T-helper 2 cell treated with Interferon-gamma antibody and Interleukin-4, amounts not matched to agents 5 μg/mL and 100 μg/mL, for 36 hours (primary cell): ENCODE measurements at places on chromosomes 4 and X.

DNA sequence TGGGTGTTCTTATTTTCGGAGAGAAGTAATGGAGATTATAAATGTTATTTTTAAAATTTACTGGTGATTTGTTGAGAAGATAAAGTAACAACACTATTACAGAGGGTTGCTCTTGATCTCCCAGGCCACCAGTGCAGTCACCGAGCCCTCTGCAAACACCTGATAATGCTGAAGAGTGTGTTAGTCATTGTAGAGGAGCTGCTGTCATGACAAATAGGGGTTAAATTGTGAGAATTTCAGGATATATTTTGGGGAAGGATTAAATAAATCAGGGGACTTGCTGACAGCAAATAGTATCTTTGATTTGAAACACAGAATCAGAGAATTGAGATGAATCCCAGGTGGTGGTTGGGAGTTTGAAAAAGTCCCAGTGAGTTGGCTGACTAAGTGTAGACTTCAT lies 16.7 kb upstream of the HAND2 start:
- no peak for DNase-seq

DNA sequence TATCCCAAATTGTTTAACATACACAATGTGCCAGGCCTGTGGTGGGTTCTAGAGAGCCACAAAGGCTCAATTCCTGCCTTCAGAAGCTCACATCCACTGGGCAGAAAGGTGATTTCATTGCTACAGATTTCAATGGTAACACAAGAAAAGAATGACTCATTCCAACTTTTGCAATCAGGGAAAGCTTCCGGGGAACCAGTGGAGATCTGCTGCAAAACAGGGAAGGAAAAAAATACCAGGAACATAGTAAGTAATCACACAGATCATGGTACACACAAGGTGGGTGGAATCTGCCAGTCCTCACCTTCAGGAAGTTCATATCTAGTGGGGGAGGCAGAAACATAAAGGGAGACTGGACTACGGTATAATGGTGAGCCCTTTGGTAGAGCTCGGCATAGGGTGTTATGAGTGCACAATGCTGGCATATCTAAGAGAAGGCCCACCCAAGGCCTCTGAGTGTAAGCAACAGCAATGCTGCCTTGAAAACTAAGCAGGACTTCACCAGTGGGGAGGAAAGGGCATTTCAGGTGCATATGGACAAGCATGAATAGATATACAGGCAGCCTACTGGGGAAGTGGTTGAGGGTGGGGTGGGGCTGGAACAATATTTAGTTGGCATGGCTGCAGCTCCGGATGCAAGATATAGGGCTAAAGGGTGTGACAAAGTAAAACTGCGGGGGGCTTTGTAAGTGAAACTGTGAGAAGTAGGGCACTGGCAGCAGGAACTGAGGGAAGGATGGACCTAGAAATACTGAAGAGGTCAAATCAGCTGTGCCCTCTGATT lies 24.2 kb downstream of the GPRIN3 start:
- no peak for DNase-seq

DNA sequence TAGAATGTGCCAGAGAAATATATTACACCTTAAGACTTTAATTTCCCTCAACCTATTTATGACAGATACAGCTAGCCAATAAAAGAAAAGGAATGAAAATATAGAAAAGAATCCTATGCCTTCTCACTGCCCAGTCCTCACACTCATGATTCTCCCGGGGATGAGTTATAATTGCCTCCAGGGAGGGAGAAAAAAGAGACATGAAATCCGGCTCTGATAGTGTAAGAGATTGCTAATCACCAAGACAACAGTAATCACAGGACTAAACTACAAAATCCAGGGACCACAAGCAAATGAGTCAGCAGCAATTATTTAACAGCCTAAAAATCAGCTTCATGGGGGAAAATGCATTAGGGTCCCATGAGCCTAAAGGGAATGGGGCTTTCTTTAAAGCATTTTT lies 95.9 kb upstream of the DUSP21 start:
- DNase-seq: no peak

DNA sequence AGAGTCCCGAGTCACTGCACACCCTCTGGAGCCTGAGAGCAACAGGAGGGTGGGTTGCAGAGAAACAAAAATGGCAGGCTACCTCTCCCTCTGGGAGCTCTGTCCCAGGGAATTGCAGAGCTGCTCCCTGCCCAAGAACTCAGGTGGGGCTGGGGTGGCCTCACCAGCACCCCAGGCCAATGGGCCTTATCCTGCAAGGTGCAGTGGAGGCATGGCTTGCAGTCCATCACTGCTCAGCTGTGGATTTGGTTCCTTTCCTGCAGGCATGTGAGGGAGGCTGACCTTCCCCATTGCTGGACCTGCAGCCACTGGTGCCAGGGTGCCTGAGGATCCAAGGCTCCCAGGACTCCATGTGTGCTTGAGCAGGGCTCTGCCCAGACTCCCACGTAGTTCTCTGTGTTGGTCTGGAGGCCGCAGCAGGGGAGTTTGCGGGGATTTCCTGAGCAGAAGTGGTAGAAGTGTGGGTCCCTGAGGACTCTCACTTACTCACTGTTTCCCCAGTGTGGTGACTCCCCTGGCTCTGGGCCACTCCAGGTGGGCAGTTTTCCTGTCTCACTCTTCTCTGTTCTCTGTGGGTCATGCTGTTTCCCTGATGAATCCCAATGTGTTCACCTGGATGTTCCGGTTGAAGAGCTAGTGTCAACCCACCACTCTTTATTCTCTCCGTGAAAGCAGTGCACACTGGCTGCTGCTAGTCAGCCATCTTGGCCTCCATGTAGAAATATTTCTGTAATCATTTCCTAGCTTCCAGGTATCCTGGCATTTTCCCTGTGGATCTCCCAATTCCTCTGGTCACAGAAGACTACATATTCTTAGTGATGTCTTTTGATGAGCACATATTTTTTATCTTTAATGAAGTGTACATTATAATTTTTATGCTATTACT lies 82.3 kb downstream of the ARHGAP24 start:
- DNase-seq: no peak

DNA sequence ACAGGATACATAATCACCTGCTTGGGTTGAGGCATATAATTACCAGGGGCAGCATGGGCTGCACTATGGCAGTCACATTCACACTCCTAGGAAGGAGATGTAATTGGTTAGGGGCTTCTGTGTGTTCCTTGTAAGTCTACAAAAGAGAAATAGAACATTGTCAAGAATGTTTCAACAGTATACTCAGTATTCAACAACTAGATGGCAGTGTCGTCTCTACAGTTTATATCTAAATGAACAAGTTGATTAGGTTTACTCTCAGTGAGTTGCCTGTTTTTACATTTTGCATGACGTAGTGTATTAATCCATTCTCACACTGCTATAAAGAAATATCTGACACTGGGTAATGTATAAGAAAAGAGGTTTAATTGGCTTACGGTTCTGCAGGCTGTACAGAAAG lies 50.5 kb upstream of the RAB33B start:
- no peak for DNase-seq

DNA sequence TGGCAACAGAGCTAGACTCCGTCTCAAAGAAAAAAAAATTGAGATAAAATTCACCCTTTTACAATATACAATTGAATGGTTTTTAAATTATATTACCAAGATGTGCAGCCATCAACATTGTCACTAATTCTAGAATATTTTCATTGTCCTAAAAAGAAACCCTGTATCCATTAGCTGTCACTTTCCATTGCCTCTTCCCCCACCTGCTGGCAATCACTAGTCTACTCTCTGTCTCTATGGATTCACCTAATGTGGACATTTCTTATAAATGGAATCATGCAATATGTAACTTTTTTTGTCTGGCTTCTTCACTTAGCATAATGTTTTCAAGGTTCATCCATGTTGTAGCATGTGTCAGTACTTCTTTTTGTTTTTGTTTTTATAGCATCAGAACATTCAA lies 20.8 kb downstream of the ABHD18 start:
- no peak for DNase-seq

DNA sequence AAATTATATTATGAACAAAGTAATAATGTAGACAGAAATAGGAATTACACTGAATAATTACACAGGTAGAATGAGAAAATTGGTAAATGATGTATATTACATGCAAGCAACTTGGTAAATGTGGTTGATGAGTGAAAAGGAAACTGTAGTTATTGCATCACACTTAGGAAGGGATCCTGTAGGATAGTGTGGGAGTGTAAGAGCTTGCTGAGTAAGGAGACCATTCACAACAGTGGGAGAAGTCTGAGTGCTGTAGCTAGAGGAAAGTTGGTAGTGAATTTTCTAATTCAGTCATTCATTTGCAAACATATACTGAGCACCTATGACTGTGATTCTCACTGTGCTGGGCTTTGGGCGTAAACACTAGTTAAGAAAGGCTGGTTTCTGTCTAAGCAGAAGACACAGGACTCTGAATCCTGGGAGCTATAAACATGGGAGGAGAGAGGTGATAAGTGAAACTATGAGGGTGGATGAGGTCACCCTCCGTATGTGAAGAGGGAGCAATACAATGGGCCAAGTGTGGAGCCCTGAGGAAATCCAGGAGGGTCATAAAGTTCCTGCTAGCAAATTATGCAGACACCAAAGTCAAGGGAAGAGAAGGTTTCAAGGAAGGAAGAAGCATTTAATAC lies 14.2 kb upstream of the CPE start:
- no peak for DNase-seq

DNA sequence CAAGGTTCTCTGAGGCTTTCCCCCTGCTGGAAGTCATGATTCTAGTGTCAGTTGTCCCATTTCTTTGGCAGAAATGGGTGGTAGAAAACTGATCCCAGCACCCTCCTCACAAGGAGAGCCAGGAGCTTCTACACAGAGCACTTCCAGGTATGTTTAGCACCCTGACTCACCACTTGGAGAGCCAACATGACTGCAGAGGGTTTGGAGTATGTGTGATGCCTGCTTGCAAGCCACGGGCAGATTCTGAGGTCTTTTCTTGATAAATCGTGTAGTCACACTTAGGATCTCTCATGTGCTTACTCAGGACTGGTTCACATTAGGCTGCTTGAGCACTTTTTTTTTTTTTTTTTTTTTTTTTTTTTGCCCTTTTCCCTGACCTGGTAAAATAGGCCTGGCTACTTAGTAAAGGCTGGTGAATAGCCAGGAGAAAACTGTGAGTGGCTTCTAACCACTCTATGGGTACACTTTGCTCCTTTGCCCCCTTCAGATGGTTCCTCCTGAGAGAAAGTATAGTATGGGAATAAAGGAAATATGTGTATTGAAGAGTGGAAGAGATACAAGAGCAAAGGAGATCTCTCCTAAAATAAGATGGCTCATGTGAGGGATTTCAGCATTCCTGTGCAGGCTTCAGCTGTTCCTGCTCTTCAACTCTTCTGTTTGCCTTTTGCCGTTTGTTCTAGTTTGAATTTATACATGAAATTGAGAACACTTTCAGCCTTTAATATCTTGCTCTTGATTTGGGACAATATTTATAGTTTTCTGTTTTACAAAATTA lies 103.6 kb downstream of the EMCN start:
- no peak for DNase-seq

GRCh38 chr4:4329496-4329895 lies 39.4 kb downstream of the ZBTB49 start:
- no peak for DNase-seq

DNA sequence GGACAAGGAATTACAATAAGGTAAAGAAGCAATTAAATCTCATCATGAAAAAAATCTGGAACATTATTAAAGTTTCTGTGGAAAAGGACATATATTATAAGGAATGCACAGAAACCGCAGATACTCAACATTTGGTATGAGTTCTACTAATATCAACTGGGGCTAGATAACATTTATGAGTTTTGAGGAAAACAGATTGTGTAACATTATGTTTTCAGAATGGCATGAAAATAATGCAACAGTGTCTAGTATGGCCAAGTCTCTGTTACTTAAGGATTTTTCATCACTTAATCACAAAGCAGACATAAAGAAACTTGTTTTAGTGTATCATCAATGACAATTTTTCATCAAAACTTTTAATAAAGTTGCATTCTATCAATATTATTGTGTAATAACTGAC lies 785.0 kb downstream of the GLUD2 start:
- no peak for DNase-seq

DNA sequence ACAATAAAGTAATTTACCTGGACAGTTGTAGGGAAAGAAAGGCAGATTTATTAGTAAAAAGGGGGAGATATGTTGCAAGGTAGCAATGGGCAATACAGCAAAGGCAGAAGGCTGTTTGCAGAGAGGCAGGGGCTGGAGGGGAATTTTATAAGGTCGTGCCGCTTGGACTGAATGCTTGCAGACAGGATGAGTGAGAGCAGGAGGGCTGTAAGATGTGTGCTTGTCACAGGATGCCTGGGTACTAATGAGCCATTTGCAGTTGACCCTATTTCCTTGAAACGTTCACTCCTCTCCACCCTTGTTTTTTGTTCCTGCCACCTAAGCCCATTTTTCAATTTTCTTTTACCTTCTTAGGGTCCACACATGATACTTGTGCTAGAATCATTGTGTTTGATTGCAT lies 214.7 kb downstream of the TRAM1L1 start:
- DNase-seq: no peak

DNA sequence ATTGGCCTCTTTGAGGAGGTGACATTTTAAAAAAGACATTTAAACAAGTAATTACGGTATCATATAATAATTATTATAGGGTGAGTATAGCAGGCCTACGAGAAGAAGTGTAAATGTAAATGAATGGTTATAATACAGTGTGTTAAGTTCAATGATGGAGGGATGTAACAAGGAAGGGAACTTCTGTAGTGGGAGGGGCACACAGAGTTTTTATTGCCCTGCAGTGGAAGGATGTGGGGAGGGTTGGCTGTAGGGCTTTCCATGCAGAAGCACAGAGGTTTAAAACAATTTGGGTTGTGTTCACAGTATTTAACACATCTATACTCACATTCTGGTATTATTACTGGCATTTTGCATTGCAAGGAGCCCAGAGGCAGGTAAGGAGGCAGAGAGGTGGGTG lies 41.1 kb downstream of the AFF1 start:
- no peak for DNase-seq

DNA sequence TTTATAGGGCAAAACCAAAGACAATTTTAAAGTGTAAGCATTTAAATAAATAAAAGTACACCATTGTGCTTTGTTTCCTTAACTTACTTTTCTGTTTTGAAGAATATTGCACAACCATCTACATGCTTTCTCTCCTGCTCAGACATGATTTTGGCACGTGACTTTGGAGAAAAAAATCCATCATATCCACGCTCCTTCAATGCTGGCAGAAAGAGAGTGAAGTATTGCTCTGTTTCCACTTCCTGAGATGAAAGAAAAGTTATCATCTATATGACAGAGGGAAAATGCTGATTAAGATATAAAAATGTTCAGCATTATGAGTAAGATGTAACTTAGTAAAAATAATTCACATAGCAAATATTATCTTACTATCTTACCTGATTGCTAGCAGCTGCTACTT lies 77.1 kb downstream of the CNOT6L start:
- DNase-seq: no peak

DNA sequence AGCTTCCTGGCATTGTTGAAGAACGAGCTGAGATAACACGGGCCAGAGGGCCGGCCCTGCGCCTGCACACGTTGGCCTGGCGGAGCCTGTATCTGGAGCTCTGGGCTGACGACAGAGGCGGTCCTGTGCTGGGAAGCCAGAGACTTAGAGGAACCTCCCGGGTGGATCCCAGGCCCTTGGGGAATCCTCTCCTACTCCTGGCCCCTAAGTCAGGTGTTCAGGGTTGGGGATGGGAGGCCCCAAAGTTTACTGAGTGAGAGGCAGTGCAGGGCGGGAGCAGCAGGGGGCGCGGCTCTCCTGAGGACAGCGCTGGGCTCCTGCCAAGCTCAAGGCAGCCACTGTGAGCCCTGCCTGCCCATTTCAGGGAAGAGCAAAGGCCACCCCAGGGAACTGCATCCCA lies 2.5 kb upstream of the HTRA3 start:
- peak; percentile 9 for DNase-seq

- no peak for DNase-seq
Measured at GRCh38 chr4:101556842-101557241, 209.5 kb upstream of the PPP3CA start.
